ENCODE measurements at places on chromosomes 5 and 9.

- DNase-seq, result no peak
Measured at GRCh38 chr9:129185991-129186390, 7.9 kb upstream of the IER5L start.

- no peak for DNase-seq
Measured at GRCh38 chr9:115198001-115198400, 80.0 kb upstream of the TNC start.

GRCh38 chr5:134825212-134825611 lies 20.6 kb upstream of the C5orf24 start:
- no peak for DNase-seq

DNA sequence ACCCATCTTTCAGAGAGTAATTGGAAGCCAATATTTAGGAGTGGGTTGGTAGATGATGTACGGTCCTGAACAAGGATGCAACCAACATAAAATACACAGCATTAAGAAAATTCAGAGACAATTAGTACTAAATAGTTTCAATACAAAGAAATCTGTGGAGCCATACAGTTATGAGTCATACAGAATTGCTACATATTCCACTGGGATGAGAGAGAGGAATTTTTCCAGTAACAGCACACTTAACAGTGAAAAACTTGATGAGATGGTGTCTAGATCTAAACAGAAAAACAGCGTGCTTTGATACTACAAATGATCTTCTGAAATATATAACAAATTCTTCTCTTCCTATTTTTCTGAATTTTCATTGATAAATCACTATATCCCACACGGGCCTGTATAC lies 1999.3 kb upstream of the CDH9 start:
- DNase-seq, result no peak

GRCh38 chr9:105663914-105664313 lies 1.7 kb downstream of the TAL2 start:
- DNase-seq, result no peak
